Breast epithelium (tissue), 4 donors: ENCODE measurements at places on chromosomes 12 and 14.

DNA sequence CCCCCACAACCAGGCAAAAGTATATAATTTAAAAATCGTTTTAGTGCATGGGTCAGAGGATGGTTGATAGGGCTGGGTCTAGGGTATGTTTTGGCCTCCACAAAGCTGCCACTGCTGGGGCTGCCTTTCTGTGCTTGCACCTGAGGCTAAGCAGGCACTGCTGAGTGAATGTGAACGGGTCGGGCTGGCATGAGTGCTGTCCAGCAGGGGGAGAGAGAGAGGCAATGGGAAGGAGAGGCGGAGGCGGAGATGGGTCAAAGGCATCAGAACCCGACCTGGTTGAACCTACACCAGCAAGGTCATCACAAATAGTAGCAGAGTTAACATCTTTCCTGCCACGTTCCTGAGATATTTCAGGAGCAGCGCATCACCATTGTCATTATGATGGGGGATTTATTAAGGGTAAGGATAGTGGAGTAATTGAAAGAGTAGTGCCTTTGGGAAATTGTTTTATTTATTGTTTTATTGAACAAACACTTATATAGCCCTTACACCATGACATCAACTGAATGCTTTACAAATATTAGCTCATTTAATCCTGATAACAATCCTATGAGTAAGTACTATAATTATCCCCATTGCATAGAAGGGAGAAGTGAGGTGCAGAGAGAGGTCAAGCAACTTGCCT, 5.8 kb upstream of the NRXN3 start:
- DNase-seq, result no peak

DNA sequence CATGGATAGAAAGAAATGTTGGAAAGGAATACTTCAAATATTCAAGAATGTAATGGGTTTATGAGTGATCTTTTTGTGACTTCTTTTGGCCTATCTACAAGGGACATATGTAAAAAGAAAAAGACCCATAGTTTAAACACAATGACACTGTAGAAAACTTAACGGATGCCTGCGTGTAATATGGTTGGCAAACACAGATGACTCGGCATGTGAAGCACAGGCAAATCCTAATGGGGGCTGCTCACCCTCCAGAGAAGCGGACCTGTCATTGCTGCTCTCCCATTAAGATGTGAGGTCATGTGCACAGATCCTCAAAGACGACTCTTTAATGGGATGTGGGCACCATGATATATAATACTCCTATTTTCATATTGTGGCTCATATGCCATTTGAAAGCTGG, 366.6 kb upstream of the TMEM132C start:
- no peak for DNase-seq

GRCh38 chr12:108803428-108804105, 53.8 kb downstream of the SSH1 start:
- DNase-seq, result peak; percentile 83

DNA sequence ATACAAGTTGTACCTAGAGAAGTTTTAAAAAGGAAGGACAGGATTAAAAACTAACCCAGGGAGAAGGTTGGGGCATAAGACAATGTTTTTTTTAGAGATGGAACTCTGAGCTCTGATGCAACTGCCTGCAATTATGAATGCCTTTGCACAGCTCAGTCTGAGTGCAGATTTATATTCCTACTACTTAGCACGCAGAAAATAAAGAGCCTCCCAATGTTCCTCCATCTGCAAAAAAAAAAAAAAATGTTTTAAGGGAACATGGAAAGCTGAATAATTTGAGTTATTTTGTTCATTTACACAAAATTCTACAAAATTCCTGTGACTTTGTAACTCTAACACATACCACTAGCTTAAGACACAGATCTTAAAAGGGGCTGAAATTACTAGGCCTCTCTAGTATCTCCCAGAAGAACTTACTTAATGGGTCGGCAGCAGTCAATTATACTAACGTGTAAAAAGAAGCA, 15.7 kb downstream of the CLIP1 start:
- no peak for DNase-seq

GRCh38 chr14:56342494-56342942, 224.3 kb downstream of the PELI2 start:
- DNase-seq, result no peak

GRCh38 chr12:93089805-93090569, 160.9 kb upstream of the EEA1 start:
- DNase-seq, result no peak

GRCh38 chr14:69532561-69533340, 41.9 kb downstream of the CCDC177 start:
- DNase-seq, result no peak

- no peak for DNase-seq
Observed at GRCh38 chr12:12686472-12686871, 9.5 kb downstream of the GPR19 start.

DNA sequence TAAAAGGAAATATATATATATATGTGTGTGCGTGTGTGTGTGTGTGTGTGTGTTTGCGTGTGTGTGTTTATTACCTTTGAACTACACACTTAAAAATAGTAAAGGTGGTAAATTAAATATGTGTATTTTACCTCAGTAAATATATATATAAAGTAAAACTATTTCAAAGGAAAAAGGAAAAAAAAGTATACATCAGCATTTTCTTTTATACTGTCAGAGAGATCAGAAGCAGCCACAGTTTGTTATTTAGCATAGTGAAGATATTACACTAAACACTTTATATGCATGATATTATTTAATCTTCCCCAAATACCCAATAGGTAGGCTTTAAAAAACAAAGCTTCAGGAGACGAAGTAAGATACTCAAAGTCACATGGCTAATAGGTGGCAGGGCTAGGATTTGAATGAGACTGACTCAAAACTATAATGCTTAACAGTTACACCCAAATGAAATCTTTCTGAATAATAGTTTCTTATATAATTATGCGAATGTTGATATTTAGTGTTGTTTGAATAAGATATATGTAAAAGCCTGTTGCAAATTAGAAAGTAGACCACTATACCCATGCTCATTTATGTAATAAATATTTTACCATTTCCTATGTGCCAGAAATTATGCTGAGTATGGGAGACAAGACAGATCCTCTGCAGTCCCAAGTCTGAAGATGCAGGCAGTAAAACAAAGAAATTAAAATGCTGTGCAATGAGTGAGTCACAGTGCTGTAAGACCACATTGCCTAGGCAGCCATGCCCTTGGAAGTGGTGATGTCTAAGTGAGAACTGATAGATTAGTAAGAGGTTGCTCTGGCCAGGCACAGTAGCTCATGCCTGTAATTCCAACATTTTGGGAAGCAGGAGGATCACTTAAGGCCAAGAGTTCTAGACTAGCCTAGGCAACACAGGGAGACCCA, 66.1 kb downstream of the PDZRN4 start:
- no peak for DNase-seq

- no peak for DNase-seq
Observed at GRCh38 chr12:632102-632696, 31.0 kb downstream of the NINJ2 start.

- DNase-seq, result no peak
Observed at GRCh38 chr14:55874785-55875184, 243.4 kb upstream of the PELI2 start.

- no peak for DNase-seq
Observed at GRCh38 chr12:124869059-124869665, 5.5 kb upstream of the SCARB1 start.

- no peak for DNase-seq
Observed at GRCh38 chr14:84084056-84084630, 1445.8 kb upstream of the FLRT2 start.

- no peak for DNase-seq
Observed at GRCh38 chr14:71956920-71957563, 24.8 kb downstream of the RGS6 start.

GRCh38 chr14:74504874-74505720, 11.5 kb downstream of the ISCA2 start:
- no peak for DNase-seq

DNA sequence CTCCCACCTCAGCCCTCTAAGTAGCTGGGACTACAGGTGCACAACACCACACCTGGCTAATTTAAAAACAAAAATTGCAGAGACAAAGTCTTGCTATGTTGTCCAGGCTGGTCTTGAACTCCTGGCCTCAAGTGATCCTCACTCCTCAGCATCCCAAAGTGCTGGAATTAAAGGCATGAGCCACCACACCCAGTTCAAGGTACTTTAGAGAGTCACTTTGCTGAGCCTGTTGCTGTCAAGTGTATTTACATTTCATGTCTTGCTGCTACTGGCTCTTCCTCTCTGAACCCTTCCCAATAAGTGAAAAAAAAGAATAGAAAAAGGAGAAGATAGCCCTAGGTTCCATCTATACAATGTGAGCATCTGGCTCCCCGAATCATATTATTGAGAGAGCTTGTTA, 38.4 kb downstream of the SLCO1A2 start:
- no peak for DNase-seq

- no peak for DNase-seq
Observed at GRCh38 chr12:778615-779014, 26.2 kb downstream of the WNK1 start.

DNA sequence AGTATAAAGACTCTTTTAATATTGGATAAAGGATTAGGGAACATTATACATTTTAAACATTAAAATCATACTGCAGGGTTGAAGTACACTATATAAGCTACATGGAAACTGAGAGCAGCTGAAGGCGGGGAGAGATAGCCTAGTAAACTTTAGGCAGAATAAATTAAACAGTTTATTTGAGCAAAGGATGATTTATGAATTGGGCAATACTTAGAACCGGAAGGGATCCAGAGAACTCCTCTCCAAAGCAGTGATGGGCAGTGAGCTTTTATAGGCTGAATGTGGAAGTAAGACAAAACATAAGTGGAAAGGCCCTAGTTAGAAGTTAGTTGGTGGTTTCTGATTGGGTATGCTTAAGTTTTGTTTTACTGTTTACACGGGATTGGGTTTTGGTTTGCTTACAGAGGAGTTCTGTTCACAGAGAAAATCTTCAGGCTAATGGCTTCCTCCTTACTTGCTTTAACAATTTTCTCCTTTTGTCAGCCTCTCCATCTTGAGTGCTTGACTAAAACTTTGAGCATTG, 18.9 kb downstream of the LEMD3 start:
- DNase-seq, result no peak

DNA sequence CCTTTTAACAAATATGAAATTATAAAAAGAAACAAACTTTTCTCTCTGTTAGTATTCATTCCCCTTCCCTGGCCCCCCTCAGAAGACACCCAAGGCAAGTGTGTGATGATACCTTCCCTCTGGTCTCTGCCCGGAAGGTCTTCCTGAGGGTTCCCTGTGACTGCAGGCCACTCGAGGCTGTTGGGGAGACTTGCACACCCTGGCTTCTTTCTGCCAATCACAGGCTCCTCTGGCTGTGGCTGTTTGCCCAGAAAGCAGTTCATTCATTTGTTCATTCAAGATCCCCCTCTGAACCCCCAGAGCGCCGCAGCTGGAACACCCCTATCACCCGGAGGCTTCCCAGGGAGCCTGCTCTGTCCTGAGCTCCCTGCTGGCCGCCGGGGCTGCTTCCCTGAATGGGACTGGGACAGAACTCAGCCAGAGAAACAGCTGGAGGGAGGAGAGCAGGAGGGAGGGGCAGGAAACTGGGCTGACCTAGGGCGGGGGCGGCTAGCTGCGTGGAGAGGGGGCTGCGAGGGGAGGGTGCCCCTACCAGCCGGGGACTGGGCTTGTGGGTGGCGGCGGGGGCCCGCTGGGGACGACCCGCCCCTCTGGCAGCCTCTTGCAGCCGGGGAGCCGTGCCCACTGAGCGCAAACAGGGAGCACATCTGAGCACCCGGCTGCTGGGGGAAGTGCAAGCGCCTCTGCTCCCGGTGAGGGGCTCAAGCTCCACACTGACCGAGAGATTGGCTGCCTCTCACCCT, at the start of gene CMKLR1:
Gene CMKLR1 (minus strand): TSS at position 397 of the 743 bp plus-strand sequence. CDS start 45,720 bp downstream, outside the sequence.
- DNase-seq, result peak; percentile 21

- no peak for DNase-seq
Observed at GRCh38 chr14:45041641-45042040, 42.3 kb upstream of the PRPF39 start.

DNA sequence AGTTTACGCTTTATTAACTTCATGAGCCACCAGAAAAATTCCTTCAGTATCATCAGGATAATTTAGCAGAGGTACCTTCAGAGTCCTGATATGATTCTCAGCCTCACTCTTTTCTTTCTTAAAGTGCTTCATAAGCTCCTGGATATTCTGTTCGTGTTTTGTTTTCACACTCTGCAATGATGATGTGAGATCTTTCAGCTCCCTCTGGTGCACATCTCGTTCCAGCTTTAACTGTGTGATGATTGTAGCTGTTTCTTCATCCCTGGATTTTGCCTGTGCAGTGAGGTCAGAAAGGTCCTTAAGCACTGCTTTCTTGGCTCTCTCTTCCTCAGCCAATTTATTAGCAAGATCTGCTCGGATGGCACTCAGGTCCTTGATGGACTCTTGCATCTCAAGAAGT, 156.7 kb downstream of the CEP128 start:
- no peak for DNase-seq

DNA sequence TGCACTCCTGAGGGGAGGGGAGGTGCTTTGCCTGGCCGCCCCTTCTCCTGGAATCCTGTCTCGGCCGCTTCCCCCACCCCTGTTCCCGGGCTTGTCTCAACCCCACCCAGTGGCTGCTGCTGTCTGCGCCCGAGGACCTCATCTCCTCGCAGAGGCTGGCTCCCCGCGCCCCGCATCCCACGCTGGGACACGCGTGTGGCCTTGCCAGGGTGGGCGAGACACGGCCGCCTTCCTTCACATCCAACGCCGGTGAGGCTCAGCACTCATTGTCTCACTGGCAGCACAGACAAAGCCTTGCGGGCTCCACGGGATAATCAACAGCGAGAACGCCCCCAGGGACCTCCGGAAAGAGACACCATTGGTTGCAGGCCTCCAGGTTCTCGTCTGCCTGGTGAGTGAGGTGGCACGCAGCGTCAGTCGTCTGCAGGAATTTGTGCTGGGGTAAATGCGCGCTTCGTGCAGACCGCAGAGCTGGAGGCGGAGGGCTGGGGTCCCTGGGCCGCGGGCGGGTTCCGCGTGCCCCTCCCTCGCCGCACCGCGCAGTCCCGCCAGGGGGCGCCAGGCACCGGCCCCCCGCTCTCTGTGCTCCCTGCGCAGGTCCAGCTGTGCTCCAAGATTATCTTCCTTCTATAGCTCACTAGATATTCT, 26.8 kb downstream of the CCDC177 start:
- no peak for DNase-seq

- no peak for DNase-seq
Observed at GRCh38 chr12:68325966-68326365, 6.2 kb downstream of the MDM1 start.

DNA sequence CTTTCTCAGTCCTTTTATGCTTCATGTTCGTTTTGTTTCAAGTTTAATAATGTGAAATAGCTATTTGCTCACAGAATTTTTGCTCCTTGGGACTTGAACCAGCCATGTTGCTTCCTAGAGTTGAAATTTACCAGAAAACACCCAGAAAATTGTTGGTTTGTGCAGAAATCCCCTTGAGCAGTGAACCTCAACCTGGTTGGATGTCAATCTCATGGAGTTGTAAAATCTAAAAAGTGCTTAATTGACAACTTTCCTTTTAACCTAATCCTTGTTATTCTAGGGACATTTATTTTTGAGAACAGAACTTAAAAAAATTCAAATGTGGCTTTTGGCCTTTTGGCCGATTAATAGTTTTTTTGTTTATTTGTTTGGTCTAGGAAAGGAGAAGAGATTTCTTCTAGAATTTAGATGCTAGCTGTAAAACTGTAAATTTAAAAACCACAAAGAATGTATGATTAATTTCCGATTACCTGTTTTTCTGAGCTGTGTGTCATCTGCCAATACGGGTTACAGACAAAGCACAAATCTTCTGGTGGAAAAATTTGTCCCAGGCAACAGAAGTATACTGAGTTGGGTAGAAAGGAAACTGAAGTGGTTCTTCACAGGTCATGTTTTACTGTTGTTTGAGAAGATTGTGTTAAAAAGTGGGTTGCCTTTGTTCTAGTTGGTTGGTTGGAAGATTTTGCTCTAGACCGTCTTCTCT, 154.4 kb downstream of the FUT8 start:
- no peak for DNase-seq

- no peak for DNase-seq
Observed at GRCh38 chr14:74587363-74587707, 24.7 kb downstream of the LTBP2 start.
